GOT3 (cell line): ENCODE measurements at places on chromosomes 5 and 9.

- DNase-seq = no peak
Observed at GRCh38 chr9:10048994-10049393, 563.8 kb downstream of the PTPRD start.

GRCh38 chr5:176553260-176554085 is 4.3 kb downstream of the CDHR2 start:
- DNase-seq = no peak

DNA sequence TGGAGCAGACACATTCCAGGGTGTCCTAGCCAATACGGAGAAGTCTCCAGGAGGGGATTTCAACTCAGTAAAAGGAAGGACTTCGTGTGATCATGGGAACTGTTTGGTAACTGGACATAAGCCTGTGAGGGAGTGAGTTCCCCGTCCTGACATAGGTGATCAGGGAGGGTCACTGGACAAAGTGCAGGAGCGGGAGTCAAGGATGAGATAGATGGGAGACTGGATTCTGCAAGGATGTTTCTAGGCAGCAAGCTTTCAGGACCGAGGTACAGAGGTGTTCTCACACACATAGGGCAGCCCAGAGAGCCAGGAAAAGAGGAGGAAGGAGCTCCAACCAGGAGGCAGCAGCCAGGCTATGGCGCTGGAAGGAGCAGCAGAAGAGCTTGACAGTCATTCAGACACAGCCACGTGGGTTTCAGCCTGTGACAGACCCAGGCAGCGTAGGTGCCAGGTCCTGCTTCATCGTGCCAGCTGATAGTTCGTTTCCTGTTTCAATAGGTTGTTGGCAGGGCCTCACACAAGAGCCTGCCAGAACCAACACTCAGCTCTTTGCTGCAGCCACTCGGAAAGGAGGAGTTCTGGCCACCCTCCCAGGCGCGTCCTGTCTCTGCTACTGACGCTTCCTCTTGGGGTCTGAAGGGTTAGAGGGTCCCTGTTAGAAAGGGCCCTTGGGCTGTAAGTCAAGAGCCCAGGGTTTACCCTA is 84.1 kb downstream of the AMBP start:
- no peak for DNase-seq

- no peak for DNase-seq
Observed at GRCh38 chr5:152477536-152477935, 72.5 kb upstream of the NMUR2 start.

DNA sequence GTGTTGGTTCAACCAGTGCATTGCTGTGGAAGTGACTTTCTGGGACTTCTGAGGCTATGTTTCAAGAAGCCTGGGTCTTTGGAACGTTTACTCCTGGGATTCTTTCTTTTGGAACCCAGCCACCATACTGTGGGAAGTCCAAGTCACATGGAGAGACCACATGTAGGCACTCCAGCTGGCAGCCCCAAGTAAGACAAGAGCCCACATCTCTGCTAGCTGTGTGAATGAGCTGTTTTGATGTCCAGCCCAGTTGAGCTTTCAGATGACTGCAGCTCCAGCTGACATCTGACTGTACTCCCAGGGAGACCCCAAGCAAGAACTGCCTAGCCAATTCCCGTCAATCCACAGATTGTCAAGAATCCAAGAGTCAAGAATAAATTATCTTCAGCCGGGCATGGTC is 60.1 kb upstream of the SPATA31D4 start:
- no peak for DNase-seq

- DNase-seq = no peak
Observed at GRCh38 chr9:116144038-116144437, 9.6 kb upstream of the PAPPA start.

DNA sequence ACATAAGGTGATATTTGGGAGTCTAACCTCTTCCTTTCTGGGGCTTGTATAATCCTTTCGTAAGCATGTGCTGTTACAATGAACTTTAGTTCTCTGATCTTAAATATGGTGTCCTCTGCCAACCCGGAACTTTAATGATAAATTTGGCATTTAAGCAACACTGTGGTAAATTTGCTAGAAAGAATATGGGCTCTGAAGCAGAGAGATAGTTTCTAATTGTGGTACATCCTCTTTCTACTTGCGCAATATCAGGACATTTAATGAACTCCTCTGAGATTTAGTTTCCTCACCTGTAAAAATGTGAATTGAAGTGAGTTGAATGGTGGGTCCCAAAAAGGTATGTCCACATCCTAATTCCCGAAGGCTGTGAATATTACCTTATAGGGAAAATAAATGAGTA is 364.7 kb downstream of the CAAP1 start:
- DNase-seq = no peak

- DNase-seq = no peak
Observed at GRCh38 chr5:68193481-68194036, 22.0 kb upstream of the PIK3R1 start.

- DNase-seq = no peak
Observed at GRCh38 chr9:110241260-110241857, 14.9 kb downstream of the TXN start.

- DNase-seq = no peak
Observed at GRCh38 chr9:121850366-121850765, 198.9 kb downstream of the DAB2IP start.

GRCh38 chr9:84711936-84712335 is 42.4 kb downstream of the NTRK2 start:
- DNase-seq = no peak

DNA sequence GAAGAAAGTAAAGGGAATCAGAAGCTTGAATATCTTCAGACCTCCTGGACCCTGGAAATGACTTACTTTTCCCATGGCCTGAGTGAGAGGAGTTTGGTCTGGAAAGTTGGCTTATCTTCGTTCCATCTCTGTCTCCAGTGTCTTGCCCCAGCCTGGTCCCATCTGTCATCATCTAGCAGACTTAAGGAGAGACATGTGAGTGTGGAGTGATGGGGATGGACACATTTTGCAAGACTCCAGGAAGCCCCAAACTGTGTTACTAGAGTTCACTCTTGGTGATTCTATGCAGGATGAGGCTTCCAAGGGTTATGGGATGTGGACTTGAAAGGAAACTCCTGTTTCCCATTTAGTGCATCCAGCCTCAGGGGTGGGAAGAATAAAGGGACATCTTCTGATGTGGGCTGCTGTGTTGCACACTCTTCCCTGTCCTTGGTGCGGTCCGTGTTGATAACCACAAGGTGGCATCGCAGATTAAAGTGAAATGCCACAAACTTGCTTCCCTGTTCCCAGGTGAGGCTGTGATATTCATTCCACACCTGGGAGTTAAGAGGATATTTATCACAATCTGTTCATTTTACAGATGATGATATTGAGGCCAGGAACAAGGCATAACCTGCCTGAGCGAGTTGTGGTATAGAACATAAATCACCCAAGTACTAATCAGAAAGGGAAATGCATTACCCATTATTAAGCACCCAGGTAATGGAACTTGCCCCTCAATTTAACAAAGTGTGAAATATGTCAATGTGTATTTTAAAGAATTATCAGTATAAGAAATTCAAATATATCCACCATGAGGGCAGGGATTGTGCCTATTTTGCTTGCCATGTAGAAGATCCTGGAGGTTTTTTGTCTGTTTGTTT is 269.9 kb upstream of the PAPPA start:
- no peak for DNase-seq

DNA sequence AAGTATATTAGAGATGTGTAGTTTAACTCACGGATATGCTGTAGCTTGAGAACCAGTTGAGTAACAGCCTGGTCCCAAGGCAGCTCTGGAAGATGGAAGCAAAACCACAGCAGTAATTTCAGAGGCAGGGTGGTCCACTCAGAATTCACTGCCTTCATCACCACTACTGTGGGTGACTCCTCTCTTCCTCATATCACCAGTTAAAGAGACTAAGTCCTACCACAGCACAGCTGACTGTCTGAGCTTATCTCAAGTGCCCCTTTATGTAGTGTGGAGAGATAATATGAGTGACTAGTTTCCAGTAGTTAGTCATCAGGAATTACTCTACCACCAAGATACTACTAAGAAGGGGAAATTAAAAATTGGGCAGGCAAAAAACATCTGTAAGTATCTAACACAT is 1571.2 kb upstream of the C9orf72 start:
- DNase-seq = no peak

DNA sequence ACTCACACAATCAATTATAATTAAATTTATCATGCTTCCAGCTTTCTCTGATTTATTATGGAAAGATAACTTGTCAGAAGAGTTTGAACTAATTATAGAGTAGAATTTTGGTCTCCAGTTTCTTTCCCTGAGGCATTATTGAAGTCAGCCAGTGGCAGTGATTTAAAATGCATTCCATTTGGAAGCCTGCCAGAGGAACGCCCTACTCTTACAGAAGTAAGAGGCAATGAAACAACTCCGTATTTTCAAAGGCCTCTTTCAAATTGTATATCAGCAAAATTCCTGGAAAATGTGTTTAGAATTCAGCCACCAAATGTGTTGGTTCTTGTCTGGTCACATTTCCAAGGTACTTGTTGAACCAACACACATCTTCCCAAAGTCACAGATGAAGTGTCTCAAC is 640.9 kb downstream of the SEMA5A start:
- no peak for DNase-seq

GRCh38 chr9:90734631-90735030 is 67.0 kb upstream of the SYK start:
- no peak for DNase-seq

DNA sequence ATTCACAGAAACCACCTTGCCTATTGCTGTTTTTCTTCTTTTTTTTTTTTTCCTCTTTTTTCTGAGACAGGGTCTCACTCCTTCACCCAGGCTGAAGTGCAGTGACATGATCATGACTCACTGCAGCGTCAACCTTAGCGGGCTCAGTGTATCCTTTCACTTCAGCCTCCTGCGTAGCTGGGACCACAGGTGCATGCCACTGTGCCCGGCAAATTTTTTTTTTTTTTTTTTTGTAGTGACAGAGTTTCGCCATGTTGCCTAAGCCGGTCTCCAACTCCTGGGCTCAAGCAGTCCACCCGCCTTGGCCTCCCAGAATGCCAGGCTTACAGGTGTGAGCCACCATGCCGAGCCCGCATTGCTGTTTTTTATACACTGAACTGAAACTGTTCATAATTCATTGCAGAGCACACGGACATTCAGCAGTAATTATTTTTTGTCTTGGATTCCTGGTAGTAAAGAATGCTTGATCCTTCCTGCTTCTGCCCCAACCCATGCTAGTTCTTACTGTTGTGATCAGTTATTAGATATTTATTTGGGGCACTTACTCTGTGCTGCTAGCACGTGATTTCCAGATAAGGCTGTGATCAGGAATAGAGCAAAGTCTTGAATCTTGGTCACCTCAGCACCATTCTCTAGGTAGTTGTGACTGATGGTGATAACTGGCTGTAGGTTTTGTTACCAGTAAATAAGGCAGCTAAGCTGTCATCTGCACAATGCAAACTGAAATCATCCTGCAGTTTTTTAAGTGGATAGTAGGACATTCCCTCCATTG is 14.0 kb downstream of the MAP3K1 start:
- no peak for DNase-seq

- no peak for DNase-seq
Observed at GRCh38 chr9:34317436-34317835, 11.6 kb downstream of the KIF24 start.

DNA sequence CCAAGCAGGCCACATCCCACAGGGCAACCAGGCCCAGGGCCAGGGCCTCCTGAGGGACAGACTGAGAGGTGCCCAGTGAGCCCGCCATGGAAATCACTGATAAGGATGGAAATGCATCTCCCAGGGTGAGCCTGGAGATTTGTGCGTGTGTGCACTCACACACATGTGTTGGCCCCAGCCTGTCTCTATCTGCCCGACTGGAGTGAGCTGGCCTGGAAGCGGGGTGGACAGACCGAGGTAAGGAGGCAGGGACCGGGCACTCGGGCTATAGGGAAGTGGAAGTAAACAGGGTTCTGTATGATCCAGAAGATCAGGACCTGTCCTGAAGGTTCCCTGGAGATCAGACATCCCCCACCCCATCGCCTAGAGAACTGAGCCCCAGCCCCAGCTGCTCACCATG is 17.4 kb downstream of the GFI1B start:
- DNase-seq = no peak

GRCh38 chr9:13719446-13719845 is 440.0 kb upstream of the MPDZ start:
- no peak for DNase-seq

DNA sequence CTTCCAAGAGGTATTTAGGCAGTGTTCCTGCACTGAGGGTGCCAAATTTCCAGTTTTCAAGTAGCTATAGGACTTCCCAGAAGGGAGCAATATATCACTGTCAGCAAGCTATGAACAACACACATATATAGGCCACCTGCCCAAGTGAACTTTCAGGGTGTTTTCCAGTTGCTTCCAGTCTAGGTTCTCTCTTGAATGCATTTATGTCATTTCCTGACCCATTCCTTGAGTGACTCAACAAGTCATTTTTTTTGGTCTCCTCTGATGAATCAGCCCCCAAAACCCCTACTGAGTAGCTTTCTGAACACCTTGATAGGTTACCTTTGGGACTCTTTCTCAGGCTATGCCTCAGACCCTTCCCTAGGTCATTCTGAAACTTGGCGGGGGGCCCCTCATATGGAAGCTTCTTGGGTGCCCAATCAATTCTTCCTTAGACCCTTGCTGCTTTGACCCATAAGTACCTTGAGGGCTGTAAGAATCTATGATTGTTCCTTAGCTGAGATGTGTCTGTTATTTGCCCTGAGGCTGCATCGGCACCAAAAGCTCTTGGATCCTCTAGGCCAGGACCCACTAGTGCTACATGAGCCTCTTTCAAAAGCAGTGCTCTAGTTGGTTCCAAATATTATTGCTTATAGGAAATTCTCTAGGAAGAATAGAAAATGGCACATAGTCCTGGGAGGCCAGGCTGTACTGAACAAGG is 12.4 kb downstream of the DNAJB5 start:
- DNase-seq = no peak

GRCh38 chr9:69392826-69393225 is 67.8 kb downstream of the ENTREP1 start:
- no peak for DNase-seq

- no peak for DNase-seq
Observed at GRCh38 chr5:120055858-120056257, 408.2 kb upstream of the PRR16 start.
